ENCODE measurements at places on chromosomes 2 and 18.

DNA sequence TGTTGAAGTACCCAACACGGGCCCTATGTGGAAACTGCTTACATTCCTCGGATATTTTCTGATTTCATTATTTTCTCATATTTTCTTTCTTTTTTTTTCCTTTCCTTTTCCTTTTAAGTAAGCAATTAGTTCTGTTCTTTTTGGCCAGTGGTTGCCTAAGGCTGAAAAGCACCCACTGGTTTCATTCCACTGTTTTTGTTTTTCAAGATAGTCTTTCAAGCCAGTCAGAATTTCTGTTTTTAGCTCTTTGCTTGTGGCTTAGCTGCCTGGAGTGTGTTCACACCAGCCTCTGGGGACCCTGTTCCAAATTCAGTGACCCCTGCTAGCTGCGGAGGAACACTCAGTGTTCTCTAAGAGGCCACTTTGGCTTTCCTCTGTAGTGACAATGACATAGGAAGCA is 73.6 kb downstream of the NRP2 start:
- DNase-seq = no peak

DNA sequence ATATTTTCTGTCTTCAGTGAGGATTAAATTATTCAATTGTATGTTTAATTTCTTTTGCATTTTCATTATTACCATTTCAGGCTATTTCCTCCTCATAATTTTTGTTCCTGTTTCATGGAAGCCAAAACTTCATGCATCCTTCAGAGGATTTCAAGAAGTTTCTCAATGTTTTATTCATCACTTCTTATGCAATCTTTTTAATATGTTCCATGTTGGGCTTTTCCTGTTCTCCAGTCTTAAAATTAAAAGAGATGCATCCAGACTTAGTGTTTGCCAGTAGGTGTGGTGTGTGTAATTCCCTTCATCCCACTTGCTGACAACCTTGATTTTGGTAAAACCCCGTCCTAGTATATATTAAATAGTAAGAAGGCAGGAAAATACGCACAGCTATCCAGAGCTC is 190.0 kb downstream of the EN1 start:
- no peak for DNase-seq

- DNase-seq = no peak
Observed at GRCh38 chr18:44917216-44918141, 236.8 kb downstream of the SETBP1 start.

- DNase-seq = no peak
Observed at GRCh38 chr18:22408059-22408458, 9.7 kb downstream of the CTAGE1 start.

GRCh38 chr2:106339132-106339531 is 129.1 kb downstream of the RGPD3 start:
- no peak for DNase-seq

- peak; percentile 23 for DNase-seq
Observed at GRCh38 chr2:222024932-222025880, 273.6 kb downstream of the PAX3 start.

All from CD4-positive, CD25-positive, alpha-beta regulatory T cell (primary cell).